ENCODE measurements at places on chromosomes 3 and 15. TPM values are rescaled to one million over a fixed set of nuclear protein-coding genes. Genes with fewer than 3 reads are reported as not detected.

DNA sequence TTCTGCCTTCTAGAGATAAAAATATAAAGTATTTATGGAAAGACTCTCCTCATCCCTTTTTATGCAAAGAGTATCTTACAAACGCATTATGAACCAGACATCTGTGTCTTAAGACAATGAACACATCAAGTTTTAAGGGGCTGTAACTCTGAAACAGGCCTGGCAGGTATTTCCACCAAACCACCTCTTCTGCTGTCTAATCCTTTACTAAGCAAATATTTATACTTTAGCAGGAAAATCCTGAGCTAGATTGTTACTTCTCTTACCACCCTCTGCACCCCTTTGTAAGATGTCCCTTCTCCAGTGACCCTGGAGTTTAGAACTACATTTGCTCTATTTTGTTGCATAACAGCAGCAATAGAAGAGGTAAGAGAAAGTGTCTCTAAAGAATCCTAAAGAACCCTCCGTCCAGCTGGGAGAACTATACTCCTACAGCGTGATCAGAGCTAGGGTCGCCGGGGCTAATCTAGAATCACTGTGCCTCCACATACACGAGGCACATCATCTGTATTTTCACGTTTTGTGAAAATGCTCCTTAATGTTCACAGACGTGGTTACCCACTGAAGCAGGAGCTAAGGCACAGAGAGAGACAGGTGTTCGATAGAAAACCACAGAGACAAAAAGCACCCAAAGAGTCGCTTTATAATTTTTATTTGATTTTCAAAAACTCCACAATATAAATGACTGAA is 129.6 kb downstream of the FOXP1 start:
- no peak for DNase-seq

GRCh38 chr3:61828184-61828874 is 267.0 kb downstream of the PTPRG start:
- no peak for DNase-seq

DNA sequence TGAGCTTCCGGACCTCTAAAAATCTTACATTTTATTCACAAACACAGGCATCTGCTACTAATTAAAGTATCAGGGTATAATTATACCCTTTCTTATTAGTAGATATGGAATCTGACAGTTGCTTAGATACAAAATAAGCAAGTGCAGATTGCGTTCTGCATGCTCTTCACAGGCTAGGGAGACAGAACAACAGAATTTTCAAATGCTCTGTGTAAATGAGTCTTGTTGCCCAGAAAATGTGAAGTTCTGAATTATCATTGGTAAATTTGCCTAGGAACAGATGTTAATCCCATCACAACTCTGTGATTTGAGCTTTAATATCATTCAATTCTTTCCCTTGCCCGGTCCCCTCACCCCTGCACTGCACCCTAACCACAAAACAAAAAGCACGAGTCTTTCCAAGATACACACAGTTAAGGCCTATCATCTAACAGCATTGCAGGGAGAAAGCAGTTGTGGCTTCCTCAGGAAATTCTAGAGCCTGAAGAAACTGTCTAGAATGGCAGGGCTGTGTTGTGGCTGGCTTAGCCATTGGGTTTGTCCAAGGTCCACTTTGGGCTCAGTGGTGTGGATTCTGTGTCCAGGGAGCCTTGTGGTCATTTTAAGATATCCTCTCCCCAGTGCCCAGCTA is 119.8 kb downstream of the PDCD6IP start:
- no peak for DNase-seq

GRCh38 chr3:159766563-159767185 is 222.0 kb upstream of the IL12A start:
- DNase-seq = peak; percentile 77

DNA sequence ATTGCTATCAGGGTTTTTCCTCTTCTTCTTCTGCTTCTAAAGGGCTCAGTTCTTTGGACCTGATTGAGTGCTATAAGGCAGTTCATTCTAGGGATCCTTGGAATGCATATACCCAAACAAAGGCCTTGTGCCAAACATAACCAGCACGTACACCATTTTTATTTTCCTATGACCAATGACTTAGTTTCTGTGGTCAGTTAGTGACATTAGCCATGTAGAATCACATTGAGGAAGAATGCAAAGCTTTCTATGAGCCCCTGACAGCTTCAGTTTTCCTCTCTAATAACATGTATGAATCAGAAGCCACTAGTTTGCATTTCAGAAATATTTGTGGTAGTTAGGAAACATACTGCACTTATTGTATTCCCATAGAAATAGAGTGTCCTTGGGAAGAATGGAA is 240.0 kb downstream of the THRB start:
- DNase-seq = peak; percentile 85

DNA sequence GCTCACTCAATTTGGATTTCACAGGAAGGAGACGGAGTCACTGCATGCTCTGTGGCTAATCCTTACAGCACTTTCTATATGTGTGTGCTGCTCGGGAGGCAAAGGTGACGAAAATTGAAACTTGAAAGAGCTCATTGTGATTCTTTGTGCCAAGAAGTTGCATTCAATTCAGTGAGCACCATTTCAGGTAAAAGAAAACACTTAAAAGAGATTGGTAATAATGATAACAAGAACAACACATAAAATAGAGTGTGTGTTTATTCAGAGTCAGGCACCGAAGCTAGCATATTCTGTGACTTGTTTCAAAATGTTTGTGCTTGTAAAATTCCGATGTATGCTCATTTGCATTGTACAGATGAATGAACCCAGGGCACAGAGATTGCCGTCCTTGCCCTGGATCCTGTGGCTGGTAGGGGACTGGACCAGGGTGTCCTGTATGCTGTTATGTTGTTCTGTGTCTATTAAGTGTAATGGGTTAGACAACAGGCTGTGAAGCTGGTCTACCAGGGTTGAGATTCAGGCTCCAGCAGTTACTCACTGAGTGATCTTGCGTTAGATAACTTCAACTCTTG is 193.3 kb upstream of the PROK2 start:
- DNase-seq = no peak

GRCh38 chr3:420584-420983 is 224.0 kb downstream of the CHL1 start:
- no peak for DNase-seq

DNA sequence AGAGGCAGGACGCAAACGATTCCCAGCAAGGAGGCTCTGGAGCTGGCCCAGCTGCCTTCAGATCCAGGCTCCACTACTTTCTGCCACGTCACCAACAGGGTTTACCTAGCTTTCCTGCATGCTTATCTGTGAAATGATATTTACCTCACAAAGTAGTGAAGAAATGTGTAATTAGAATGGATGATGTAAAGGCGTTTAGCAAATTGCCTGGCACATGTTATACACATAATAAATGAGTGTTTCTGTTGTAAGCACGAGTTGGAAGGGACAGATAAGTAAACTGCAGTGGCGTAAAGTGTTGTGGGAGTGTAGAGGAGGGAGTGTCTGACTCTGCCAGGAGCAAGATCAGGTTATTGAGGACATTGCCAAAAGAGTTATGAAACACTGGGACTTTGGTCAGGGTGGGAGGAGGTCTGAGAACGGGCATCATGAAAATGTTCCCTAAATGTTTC is 3.5 kb upstream of the CHAC1 start:
- no peak for DNase-seq

DNA sequence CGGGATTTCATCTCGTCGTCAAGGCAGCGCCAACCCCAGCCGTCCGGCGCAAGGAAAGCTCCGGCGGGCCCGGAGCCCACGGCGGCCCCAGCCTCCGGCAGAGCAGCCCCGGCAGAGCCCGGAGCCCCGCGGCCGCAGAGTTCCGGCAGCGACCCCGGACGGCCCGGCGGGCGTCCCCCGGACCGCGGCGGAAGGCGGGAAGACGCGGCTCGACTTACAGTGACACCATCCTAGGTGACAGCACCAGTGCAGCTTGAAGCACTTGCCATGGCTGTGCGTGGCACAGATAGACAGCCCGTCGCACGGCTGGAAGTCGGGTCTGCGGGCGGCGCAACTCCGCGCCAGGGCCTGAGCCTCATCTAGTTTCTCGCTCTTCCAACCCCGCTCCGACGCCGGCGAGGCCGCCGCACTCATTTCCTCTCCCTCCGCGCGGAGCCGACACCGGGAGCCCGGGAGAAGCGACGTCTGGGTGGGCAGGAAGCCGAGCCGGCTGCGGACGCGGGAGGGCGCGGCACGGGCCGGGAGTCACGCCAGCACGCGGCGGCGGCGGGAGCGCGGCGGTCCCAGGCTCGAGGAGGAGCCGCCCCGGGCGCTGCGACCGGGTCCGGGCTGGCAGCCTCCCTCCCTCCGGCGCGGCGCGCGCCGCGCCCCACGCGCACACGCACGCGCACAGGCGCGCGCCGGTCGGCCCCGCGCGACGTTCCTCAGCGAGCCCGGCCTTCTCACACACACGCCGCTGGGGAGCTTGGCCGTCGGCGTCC is at the start of gene C3orf70:
TSS of gene C3orf70 (minus strand) at position 651 of the 761 bp plus-strand sequence. CDS start at position 414, 237 bp downstream.
- DNase-seq = peak; percentile 46

- DNase-seq = no peak
These were observed 281.3 kb upstream of the LMCD1 start for GRCh38 chr3:8220291-8220690.

- no peak for DNase-seq
These were observed 104.5 kb downstream of the RARB start for GRCh38 chr3:25532431-25533162.

DNA sequence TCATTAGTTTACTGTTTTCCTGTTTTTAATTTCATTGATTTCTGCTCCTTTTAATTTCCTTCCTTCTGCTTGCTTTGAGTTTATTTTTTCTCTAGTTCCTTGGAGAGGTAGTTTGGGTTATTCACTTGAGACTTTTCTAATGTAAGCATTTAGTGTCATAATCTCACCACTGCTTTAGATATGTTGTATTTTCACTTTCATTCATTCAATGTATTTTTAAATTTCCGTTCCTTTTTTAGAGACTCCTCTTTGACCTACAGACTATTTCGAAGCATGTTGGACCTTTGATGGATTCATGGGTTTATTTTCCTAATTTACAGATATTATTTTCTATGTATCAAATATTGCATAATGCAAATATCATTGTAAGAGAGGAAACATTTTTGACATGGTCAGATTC is 23.3 kb downstream of the KLHL18 start:
- no peak for DNase-seq

DNA sequence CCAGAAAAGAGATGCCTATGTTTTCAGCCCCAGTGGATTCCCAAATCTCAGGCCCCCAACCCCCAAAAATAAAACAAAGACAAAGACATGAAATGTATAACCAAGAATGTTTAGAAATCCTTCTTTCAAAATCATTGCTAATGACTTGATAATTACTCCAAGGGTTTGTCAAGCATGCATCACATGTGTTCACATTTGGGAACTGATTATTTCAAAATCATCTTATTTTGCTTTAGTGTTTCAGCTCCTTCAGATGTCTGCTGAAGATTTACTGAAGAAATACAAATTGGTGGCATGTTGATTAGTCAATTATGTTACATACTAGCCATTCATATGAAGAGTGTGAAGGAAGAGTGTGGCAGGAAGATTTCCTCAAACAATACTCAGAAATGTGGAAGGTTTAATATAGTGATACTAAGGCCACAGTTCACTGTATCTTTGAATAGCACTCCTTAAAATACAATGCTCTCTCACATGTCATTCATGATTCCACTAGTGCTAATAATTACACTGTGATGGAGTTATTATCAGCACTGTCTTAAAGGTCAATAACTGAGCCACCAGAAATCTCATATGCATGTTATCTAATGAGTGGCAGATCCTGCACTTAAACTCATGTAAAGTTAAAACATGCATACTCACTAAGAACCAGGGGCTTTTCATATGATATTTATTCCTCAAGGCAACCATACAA is 134.5 kb upstream of the TGFBR2 start:
- no peak for DNase-seq

- no peak for DNase-seq
These were observed 78.4 kb upstream of the PRR23E start for GRCh38 chr3:127114337-127115070.

DNA sequence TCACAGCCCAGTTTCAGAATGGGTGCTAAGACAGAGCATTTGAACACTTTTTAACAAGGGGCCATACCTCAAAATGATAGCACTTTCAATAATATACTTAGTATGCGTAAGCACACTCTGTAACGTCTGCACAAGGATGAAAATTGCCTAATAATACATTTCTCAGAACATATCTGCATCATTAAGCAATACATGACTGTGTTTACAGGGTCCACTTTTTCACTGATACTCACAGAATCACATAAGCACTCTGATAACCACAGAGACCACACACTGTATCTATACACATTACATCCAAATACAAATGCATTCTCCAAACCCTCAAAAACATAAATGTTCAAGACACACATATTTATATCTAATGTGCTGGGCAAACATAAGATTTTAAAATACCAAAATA is 79.8 kb downstream of the NR1I2 start:
- DNase-seq = no peak

GRCh38 chr3:2516762-2517441 is 418.2 kb downstream of the CNTN4 start:
- DNase-seq = no peak

- DNase-seq = peak; percentile 38
These were observed 1.7 kb downstream of the CMTM8 start for GRCh38 chr3:32240159-32240545.

Gene GRIP2
- 6.8 TPM for total RNA-seq

Gene GATA2
- 36.3 TPM for total RNA-seq

Gene OSTN
- not detected for total RNA-seq

Gene GABRR3
- total RNA-seq = not detected

Gene GABPB1
- 33.7 TPM for total RNA-seq

Gene ANKRD34C
- total RNA-seq = not detected

Gene PRR23E
- not detected for total RNA-seq

Gene RHOV
- 0.12 TPM for total RNA-seq

Gene LRRN1
- 1.6 TPM for total RNA-seq

Gene TAGLN3
- 3.2 TPM for total RNA-seq

Gene DUOXA2
- 0.05 TPM for total RNA-seq

Gene DENND6A
- total RNA-seq = 10.0 TPM
